Naive thymus-derived CD4-positive, alpha-beta T cell (primary cell): ENCODE measurements at places on chromosomes 3 and 15. TPM values are rescaled to one million over a fixed set of nuclear protein-coding genes. Genes with fewer than 3 reads are reported as not detected.

Gene LRRN1
- polyA plus RNA-seq = 1.2 TPM

DNA sequence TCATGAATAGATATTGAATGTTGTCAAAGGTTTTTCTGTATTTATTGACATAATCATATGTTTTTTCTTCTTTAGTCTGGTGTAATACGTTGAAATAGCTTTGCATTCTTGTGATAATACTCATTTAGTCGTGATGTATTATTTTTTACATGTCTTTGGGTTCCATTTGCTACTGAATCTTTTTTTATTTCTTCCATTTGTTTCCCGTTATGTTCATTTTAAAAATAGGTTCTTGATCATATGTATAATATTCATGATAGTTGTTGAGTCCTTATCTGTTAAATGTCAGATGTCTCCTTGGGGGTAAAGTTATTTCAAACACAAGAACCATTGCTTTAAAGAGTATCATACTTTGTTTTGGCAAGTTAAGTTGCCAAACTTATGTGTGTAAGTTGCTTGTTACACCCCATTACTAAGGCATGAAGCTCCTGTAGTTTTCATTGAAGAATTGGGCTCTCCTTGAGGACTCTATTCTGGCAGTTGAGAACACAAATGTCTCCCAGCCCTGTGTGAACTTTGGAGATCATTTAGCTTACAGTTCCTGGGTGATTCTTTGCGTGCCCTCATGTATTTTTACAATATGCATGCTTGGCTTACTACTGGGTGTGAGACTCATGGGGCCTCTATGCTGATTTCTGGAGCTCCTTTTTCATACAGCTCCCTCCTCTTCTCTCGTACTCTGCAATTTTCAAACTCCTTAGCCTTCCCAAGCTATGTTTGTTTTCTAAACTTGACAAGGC lies 8.3 kb downstream of the AKAP13 start:
- no peak for DNase-seq
- H3K4me1 ChIP-seq = peaks cover 7% of the 10 kb centered on the region
- no peaks in the 10 kb centered on the region for H3K36me3 ChIP-seq
- H3K4me3 ChIP-seq = no peak overlapping the region
- no peak overlapping the region for H3K27ac ChIP-seq
- H3K27me3 ChIP-seq = no peaks in the 10 kb centered on the region

Gene SMCO1
- polyA plus RNA-seq = not detected

GRCh38 chr15:79427781-79428598 lies 4.1 kb upstream of the MINAR1 start:
- no peak overlapping the region for H3K27ac ChIP-seq
- DNase-seq = no peak
- H3K36me3 ChIP-seq = no peaks in the 10 kb centered on the region
- H3K4me3 ChIP-seq = no peak overlapping the region
- peaks cover 9% of the 10 kb centered on the region for H3K27me3 ChIP-seq

Gene EPHA3
- not detected for polyA plus RNA-seq

- no peak for DNase-seq
- no peaks in the 10 kb centered on the region for H3K36me3 ChIP-seq
- no peak overlapping the region for H3K27ac ChIP-seq
- peaks cover 5% of the 10 kb centered on the region for H3K27me3 ChIP-seq
- no peaks in the 10 kb centered on the region for H3K4me1 ChIP-seq
These were observed 1.4 kb downstream of the CYFIP1 start for GRCh38 chr15:22978691-22979237.

Gene CCR3
- not detected for polyA plus RNA-seq

DNA sequence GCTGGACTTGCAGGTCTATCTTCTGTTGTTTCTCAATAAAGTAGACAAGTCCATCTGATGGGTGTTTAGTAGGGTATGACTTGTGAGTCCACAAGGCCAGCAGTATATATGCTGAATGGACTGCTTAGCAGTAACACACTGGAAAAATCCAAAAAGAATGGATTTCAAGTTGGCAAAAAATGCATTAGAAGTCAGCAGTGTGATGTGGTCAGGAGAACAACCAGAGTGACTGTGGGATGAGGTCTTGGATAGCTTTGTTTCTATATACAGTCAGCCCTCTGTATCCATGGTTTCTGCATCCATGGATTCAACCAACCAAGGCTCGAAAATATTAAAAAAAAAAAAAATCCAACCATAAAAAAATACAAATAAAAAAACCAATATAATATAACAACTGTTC lies 55.8 kb downstream of the LPP start:
- H3K27me3 ChIP-seq = no peaks in the 10 kb centered on the region
- no peak for DNase-seq
- H3K4me1 ChIP-seq = no peaks in the 10 kb centered on the region
- no peaks in the 10 kb centered on the region for H3K36me3 ChIP-seq

Gene GCSAM
- 27.7 TPM for polyA plus RNA-seq

DNA sequence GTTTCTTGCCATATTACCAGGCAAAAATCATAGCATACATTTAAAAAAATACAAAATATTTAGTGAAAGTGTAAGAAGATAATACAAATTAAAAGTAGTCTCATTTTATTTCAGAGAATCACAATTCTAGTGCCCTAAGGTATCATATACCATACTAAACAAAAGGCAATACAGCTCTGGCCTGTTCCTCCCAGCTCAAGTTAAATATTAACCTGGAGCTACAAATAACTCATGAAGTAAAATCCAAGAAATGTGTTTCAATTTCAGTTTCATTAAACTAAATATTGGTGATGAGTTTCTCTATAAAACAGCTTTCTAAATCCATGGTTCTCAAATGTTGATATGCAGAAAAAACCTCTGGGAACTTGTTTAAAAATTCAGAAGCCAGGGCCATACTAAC lies 67.7 kb downstream of the INO80 start:
- H3K36me3 ChIP-seq = peaks cover 21% of the 10 kb centered on the region
- H3K4me3 ChIP-seq = no peak overlapping the region
- DNase-seq = no peak
- H3K4me1 ChIP-seq = no peaks in the 10 kb centered on the region
- no peaks in the 10 kb centered on the region for H3K27me3 ChIP-seq

GRCh38 chr3:149216193-149216869 lies 5.3 kb downstream of the CP start:
- no peaks in the 10 kb centered on the region for H3K4me1 ChIP-seq
- H3K36me3 ChIP-seq = no peaks in the 10 kb centered on the region
- no peaks in the 10 kb centered on the region for H3K27me3 ChIP-seq
- DNase-seq = no peak
- no peak overlapping the region for H3K27ac ChIP-seq
- no peak overlapping the region for H3K4me3 ChIP-seq

DNA sequence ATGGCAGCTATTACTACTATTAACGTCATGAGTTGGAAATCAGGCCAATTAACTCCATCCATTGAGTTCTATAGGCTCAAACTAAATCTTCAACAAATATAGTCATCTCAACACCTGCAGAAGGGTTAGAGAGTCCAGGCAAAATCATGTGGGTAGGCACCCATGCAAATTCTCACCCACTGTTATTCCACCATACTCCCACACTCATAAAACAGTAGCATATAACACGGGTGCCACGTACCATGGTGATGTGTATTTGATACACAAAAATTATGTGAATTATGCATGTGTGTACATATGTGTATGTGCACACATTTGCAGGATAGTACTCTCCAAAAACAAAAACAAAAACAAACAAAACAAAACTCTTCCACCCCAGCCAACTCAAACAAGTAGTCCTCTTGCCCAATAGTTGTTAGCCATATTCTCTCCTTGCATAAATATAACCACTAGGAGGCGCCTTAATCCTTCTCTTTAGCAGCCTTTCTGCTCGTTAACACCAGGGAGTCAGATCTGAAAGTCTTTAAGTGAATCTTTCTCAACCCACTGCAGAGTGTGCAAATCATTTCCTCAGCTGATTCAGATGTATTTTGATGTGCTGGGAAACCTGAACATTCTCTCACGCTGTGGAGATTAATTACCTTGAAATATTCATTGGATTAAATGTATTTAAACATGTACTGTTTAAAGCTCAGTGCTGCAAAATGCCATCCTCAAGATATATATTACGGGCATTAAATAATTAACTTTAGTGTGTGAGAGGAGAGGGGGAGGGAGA lies 38.0 kb upstream of the COPB2 start:
- H3K27me3 ChIP-seq = no peaks in the 10 kb centered on the region
- H3K4me3 ChIP-seq = no peak overlapping the region
- H3K4me1 ChIP-seq = no peaks in the 10 kb centered on the region
- no peaks in the 10 kb centered on the region for H3K36me3 ChIP-seq
- H3K27ac ChIP-seq = no peak overlapping the region

Gene PPP1R14D
- polyA plus RNA-seq = not detected

- H3K27ac ChIP-seq = no peak overlapping the region
- H3K36me3 ChIP-seq = no peaks in the 10 kb centered on the region
- DNase-seq = no peak
- H3K27me3 ChIP-seq = peaks cover 3% of the 10 kb centered on the region
- H3K4me3 ChIP-seq = no peak overlapping the region
These were observed 172.0 kb upstream of the HES1 start for GRCh38 chr3:193963808-193964516.

DNA sequence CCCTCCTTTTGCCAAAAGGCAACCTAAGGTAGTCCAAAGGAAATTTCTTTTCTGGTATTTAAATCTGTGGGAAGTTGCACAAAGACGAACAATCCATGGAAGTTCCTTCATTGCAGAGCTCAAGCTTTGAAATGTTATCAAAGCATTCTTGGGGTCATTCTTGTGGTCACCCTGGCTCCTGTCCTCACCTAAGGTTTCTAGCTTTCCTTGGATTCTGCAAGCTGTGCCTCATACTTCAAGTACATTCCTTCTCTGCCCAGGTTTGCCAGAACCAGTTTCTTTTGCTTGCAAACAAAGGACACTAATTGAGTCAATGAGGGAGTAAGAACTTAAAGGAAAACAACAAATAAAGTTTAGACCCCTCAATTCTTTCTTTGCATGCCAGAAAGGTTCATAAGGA lies 329.8 kb upstream of the PDZRN3 start:
- no peak overlapping the region for H3K27ac ChIP-seq
- no peaks in the 10 kb centered on the region for H3K27me3 ChIP-seq
- no peaks in the 10 kb centered on the region for H3K4me1 ChIP-seq
- H3K4me3 ChIP-seq = no peak overlapping the region
- no peak for DNase-seq

- H3K27me3 ChIP-seq = no peaks in the 10 kb centered on the region
- H3K4me3 ChIP-seq = no peak overlapping the region
- DNase-seq = no peak
- H3K36me3 ChIP-seq = no peaks in the 10 kb centered on the region
- no peaks in the 10 kb centered on the region for H3K4me1 ChIP-seq
- no peak overlapping the region for H3K27ac ChIP-seq
These were observed 1.5 kb upstream of the CA12 start for GRCh38 chr15:63382966-63383710.

Gene PARP3
- 3.2 TPM for polyA plus RNA-seq

DNA sequence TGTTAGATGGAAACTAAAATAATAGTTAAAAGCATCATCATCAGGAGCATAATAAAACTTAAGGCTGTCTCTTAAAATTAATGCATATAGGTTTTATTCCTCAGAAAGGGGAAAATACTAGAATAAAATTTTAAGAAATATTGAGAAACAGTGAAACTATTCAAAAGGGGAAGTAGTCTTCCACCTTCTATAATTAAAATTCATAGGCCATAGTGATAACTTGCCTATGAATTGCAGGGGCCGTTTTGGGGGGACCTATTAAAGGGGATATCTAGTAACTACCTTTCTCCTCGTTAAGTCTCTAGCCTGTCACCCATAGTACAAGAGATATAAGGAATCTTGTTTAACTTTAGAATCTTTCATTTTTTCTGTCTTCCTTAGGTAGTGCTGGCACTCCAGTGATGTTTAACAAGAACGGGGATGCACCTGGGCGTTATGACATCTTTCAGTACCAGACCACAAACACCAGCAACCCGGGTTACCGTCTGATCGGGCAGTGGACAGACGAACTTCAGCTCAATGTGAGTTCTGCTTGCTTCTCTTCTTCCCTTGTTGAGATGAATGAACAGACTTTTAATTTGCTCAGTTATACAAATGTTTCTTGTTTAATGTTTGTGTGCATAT lies 600.4 kb downstream of the GRM7 start:
- no peak overlapping the region for H3K4me3 ChIP-seq
- H3K36me3 ChIP-seq = no peaks in the 10 kb centered on the region
- H3K4me1 ChIP-seq = no peaks in the 10 kb centered on the region
- no peak for DNase-seq
- H3K27me3 ChIP-seq = no peaks in the 10 kb centered on the region

- no peak overlapping the region for H3K27ac ChIP-seq
- H3K4me1 ChIP-seq = no peaks in the 10 kb centered on the region
- no peak overlapping the region for H3K4me3 ChIP-seq
- H3K36me3 ChIP-seq = no peaks in the 10 kb centered on the region
- H3K27me3 ChIP-seq = no peaks in the 10 kb centered on the region
These were observed 249.9 kb downstream of the CACNA2D3 start for GRCh38 chr3:54372232-54372631.

Gene ITGB5
- not detected for polyA plus RNA-seq

- no peak overlapping the region for H3K4me3 ChIP-seq
- no peaks in the 10 kb centered on the region for H3K36me3 ChIP-seq
- H3K4me1 ChIP-seq = peaks cover 4% of the 10 kb centered on the region
- H3K27me3 ChIP-seq = no peaks in the 10 kb centered on the region
These were observed 117.8 kb downstream of the XXYLT1 start for GRCh38 chr3:195153130-195153529.

GRCh38 chr3:21642433-21642832 lies 108.6 kb downstream of the ZNF385D start:
- H3K4me1 ChIP-seq = no peaks in the 10 kb centered on the region
- no peaks in the 10 kb centered on the region for H3K36me3 ChIP-seq
- no peak overlapping the region for H3K27ac ChIP-seq
- H3K4me3 ChIP-seq = no peak overlapping the region
- no peak for DNase-seq

Gene CCDC33
- polyA plus RNA-seq = not detected

DNA sequence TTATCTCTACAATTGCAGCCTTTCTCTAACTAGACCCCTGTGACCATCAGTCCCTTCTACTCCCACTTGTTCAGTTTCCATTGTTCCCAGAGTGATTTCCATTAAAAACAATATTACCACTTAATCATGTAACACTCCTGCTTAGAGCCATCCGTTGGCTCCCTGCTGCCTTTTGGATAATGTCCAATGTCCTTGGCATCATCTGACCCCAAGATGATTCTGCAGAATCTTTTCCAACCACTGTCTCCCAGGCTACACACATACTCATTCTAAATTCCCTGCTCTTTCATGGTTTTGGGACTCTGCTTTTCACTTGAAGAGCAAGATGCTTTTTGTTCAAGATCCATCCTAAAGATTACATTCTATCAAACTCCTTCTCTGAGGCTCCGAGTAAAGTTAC lies 7.1 kb downstream of the KCNH8 start:
- no peaks in the 10 kb centered on the region for H3K27me3 ChIP-seq
- no peaks in the 10 kb centered on the region for H3K36me3 ChIP-seq
- H3K27ac ChIP-seq = no peak overlapping the region
- no peaks in the 10 kb centered on the region for H3K4me1 ChIP-seq

Gene LTK
- not detected for polyA plus RNA-seq

- no peaks in the 10 kb centered on the region for H3K27me3 ChIP-seq
- peaks cover 27% of the 10 kb centered on the region for H3K4me1 ChIP-seq
- H3K36me3 ChIP-seq = no peaks in the 10 kb centered on the region
- no peak overlapping the region for H3K4me3 ChIP-seq
- DNase-seq = peak; percentile 32
These were observed 37.9 kb downstream of the GASK1A start for GRCh38 chr3:43017004-43017403.

GRCh38 chr3:190060192-190060775 lies 60.4 kb downstream of the P3H2 start:
- no peaks in the 10 kb centered on the region for H3K4me1 ChIP-seq
- H3K27ac ChIP-seq = no peak overlapping the region
- no peak for DNase-seq
- no peak overlapping the region for H3K4me3 ChIP-seq
- no peaks in the 10 kb centered on the region for H3K36me3 ChIP-seq

- no peaks in the 10 kb centered on the region for H3K4me1 ChIP-seq
- H3K27ac ChIP-seq = no peak overlapping the region
- DNase-seq = no peak
- H3K36me3 ChIP-seq = no peaks in the 10 kb centered on the region
- H3K4me3 ChIP-seq = no peak overlapping the region
These were observed 23.2 kb downstream of the FBLN2 start for GRCh38 chr3:13571831-13572750.
